ENCODE measurements at places on chromosomes 5 and 9.

- no peak for DNase-seq
Observed at GRCh38 chr9:36064448-36065037, 27.8 kb downstream of the RECK start.

GRCh38 chr5:90133941-90134340 is 275.6 kb downstream of the CETN3 start:
- no peak for DNase-seq

GRCh38 chr9:88605512-88606362 is 70.8 kb downstream of the NXNL2 start:
- no peak for DNase-seq

GRCh38 chr5:158899211-158899610 is 200.5 kb downstream of the EBF1 start:
- DNase-seq: no peak

DNA sequence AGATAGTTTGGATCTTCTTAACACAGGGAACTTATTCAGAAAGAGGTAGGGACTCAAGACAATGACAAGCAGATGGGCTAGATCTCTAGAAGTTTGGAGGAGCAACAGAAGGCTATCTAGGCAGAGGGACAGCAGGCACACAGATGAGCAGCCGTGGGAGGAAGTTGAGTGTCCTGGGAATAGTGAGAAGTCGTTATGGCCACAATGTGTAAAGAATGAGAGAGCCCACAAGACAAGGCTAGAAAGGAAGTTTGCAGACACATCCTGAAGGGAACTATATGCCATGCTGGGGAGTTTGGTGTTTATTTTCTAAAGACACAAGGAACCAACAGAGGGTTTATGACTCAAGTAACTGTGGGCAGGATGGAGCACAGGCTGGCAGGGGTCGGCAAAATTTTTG is 160.6 kb downstream of the PALM2AKAP2 start:
- no peak for DNase-seq

DNA sequence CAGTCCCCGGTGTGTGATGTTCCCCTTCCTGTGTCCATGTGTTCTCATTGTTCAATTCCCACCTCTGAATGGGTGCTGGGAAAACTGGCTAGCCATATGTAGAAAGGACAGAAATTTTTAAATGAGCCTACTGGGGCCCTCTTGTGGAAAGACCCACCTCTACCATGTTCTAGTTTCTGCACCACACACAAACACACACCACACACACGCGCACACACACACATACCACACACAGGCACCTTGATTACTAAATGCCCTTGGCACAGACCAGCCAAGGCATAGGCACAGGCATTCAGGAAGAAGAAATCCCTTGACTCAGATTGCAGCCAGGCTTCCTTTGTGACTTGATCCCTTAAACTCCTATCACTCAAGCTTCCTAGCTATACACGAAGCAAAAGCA is 60.5 kb downstream of the SIL1 start:
- no peak for DNase-seq

- no peak for DNase-seq
Observed at GRCh38 chr5:14895301-14895700, 23.7 kb upstream of the ANKH start.

DNA sequence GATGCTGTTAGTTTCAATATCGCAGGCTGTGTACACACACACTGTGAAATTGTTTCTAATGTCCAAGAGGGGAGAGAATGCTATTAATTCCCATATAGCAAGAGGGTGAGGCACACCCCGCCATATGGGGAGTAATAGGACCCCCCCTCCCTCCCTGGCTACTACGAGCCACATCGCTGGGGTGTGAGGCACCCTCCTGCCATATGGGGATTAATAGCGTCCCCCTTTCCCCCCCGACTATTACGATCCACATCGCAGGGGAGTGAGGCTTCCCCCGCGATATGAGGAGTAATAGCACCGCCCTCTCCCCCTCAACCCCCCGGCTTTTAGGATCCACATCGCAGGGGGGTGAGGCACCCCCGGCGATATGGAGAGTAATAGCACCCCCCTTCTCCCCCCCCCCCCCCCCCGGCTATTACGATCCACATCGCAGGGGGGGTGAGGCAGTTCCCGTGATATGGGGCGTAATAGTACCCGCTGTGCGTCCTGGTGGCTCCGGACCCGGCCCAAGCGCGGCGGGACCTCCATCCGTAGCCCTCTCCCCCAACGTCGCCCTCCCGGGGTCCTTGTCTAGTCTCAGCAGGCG is 494 bp upstream of the STK32A start:
- DNase-seq: no peak

GRCh38 chr5:83917261-83917908 is 196.7 kb upstream of the HAPLN1 start:
- DNase-seq: no peak

DNA sequence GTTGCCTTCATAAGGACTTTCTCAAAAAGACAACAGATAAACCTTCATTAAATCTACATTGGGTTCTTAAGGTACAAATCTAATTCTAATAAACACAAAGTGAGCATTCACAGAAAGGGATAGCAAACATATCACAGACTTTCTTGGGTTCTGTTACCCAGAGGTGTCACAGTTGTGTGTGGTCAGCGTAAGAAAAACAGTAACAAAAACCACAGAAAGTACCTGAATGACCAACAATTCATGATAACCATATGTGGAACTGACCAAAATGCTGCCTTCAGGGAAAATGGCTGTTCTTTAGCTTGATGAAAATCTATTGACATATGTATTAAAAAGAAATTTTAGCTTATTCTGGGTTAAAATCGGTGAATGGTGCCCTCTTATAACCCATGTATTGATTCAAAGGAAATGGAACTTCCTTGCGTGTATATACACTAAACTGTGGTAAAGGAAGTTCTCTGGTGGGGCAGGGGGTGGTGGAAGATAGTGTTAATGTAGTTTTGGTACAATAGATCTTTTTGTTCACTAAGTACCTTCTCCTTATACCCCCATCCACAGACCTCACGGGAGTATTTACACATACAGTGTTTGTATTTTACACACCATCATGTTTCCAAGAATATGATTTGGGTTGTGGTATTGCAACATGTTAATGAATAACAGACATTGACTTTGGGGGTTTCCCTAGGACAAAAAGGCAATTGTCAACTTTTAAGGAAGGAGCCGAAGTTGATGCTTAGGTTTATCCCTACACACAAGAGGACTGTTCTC is 152.5 kb downstream of the APBA1 start:
- no peak for DNase-seq

DNA sequence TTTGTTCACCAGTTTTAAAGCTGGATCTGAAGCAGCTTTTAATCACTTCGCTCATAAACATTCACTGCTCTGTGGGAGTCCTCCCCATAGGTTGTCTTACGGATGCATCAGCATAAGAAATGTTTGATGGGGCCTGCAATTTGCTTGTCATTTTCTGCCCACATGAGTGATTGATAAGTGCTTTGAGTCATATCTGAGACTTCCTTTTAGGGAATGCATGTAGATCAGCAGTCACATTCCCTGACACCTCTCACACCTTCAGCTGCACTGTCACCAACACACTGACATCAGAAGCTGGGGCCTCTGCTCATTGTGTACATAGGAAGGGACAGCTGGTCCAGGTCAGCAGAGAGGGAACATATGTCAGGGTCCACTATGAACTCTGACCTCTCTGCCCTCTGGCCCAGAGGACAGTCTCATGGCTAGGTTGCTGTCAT is 84.1 kb upstream of the SPATA31D4 start:
- no peak for DNase-seq

GRCh38 chr5:132059696-132060500 is 557 bp upstream of the IL3 start:
- DNase-seq: no peak

GRCh38 chr9:1982074-1982473 is 33.1 kb upstream of the SMARCA2 start:
- DNase-seq: no peak

- DNase-seq: no peak
Observed at GRCh38 chr9:106019039-106019680, 324.8 kb downstream of the TMEM38B start.

Measured in stimulated activated CD8-positive, alpha-beta memory T cell treated with anti-CD3 and anti-CD28 coated beads, Interleukin-15, amount 100 ng/mL, for 1 hour (primary cell).